HCEC 1CT (cell line): ENCODE measurements at places on chromosomes 12 and 14.

GRCh38 chr14:68392393-68393141 is 400.3 kb downstream of the ZFP36L1 start:
- DNase-seq, result no peak

DNA sequence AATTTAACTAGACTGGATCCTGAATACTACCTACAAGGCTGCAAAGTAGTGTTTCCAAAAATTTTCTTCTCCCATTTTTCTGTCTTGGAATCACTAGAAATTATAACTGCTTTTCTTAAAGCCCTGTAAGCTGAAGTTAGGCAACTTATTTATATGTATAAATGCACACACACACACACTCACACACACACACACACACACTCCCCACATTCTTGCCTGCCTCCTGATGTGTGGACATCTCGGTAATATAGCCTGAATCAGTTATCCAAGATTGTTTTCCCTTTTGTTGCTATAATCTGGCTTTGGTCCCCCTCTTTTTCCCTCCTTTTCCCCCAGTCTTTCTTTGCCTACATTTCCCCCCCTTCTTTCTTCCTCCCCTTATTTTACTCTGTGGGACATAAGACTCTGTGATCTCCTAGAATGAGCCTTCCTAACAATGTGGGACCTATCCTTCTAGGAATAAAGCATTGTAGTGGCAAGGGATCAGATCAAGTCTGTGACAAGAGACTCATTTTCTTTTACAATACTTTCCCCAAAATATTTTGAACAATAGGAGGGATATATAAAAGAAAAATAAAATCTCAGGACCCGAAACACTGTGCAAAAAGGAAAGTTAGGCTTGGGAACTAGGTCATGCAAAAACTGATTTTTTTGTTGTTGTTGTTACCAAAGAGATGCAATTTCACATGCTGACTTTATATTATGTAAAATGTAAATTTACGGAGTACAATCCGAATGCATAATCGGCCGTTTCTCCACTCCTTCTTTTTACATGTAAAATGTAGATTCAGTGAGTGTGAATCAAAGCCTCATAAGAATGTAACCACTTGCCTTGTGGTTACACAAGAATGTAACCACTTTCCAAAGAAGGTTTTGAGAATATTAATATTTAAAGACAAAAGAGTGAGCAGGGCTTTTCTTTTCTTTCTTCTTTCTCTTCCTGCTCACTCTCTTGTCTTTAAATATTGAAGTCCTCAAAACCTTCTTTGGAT is 26.3 kb upstream of the CD69 start:
- DNase-seq, result peak; percentile 53

GRCh38 chr12:88062474-88062873 is 33.3 kb upstream of the C12orf50 start:
- no peak for DNase-seq

GRCh38 chr12:55171445-55171844 is 45.2 kb downstream of the OR9K2 start:
- no peak for DNase-seq

DNA sequence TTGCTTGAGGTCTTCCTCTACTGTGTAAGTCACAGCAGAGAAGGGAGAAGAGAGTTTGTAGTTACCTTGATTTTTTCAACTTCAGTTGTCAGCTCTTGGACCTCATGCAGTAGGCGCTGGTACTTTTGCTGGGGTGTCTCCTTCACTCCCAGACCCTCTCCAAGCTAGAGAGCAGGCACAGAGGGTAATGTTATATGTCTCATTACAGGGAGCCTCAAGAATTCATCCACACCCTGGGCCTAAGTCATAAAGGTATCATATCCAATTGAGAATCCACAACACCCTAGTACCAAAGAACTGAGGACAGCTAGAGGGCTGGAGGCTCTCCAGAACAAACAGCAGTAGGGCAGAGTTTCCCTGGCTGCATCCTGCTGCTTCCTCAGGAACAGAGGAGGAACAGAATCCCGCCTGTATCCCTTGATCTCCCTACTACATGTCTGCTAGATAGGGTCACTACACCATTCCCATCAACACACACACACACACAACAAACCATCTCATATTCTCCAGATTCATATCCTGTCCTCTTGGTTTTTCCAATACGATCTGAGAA is 11.9 kb downstream of the DCTN2 start:
- DNase-seq, result no peak

GRCh38 chr12:124440841-124441381 is 126.5 kb downstream of the NCOR2 start:
- peak; percentile 37 for DNase-seq

- no peak for DNase-seq
Measured at GRCh38 chr12:58761308-58761707, 159.0 kb downstream of the LRIG3 start.
